Hematopoietic multipotent progenitor cell treated with erythropoietin and hydrocortisone succinate and interleukin-3 and kit ligand, for 8 days (in vitro differentiated cells): ENCODE measurements at places on chromosomes 4 and X.

GRCh38 chrX:54043541-54044125, 640 bp downstream of the PHF8 start:
- DNase-seq: peak; percentile 24

GRCh38 chrX:74656079-74656745, 41.8 kb upstream of the RLIM start:
- DNase-seq: no peak

DNA sequence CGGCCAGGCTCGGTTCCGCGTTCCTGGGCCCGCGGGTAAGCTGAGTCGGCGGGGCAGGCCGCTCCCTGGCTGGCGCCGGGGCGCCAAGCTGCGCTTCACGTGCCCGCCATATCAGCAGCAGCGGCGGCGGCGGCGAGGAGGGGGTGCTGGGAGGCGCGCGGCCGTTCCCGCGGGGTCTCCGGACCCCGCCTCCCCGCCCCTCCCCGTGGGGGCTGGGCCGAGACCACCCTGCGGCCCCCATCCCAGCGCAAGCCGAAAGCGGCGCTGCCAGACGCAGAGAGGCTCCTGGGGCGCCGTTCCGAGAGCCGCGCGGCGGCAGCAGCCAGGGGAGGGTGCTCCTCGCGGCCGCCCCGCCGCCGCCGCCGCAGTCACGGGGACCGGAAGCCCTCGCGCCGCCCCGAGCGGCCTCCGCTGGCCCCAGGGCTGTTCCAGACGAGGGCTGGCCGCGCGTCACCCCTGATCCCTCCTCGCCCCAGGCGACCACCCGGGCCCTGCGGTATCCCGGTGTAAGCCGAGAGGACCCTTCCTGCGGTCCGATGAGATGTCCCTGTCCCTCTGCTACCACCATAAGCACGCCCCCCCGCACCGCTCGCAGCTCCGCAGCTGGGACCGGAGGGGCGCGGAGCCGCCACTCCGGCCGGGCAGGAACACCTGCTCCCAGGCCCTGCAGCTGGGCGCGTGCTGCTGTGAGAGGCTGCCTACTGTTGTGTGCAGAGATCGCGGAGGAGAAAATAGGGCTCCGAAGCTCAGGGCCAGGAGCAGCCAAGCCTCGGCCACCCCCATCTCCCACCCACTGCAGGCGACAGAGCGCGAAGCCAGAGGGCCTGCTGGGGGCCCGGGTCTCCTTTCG, 7.5 kb upstream of the BCOR start:
- DNase-seq: peak; percentile 35

DNA sequence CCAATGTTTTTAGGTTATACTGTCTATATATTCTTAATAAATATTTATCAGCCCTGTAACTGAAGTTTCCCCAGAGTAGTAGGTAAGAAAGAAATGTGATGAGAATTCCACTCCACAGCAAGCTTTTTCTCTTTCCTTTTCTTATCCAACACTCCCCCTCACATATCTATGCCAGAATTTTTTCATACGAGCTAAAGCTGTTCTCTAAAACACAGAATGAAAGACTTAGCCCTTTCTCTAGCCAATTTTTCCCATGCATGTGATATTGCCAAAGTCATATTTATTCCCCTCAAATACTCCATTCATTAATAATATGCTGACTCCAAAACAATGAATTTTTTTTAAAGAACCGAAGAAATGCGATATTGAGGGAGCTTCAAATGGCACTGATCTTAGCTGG, 32.3 kb downstream of the VEGFC start:
- DNase-seq: no peak

GRCh38 chrX:137425273-137425902, 140.5 kb upstream of the ZIC3 start:
- no peak for DNase-seq

- peak; percentile 51 for DNase-seq
Observed at GRCh38 chrX:124211312-124211942, 121.0 kb upstream of the TEX13D start.

GRCh38 chr4:37490391-37491347, 195.5 kb downstream of the RELL1 start:
- DNase-seq: no peak

DNA sequence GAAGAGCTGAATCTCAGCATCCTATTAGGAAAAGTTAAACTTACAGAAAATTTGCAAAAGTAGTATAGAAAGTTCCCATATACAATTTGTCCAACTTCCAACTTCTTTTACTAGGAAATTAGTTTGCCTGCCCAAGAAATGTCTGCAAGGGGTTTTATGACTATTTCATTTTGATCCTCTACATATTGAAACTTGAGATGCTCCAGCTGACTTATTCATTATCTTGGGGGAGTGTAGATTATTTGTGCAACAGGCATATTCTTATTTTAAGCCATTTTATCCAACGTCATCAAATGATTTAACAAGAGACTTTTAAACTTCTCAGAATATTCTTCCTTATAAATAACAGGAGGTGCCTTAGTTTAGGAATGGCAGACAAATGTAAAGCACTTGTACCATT, 317.1 kb upstream of the FTHL17 start:
- no peak for DNase-seq

GRCh38 chr4:75432683-75433082, 81.5 kb downstream of the RCHY1 start:
- peak; percentile 44 for DNase-seq

DNA sequence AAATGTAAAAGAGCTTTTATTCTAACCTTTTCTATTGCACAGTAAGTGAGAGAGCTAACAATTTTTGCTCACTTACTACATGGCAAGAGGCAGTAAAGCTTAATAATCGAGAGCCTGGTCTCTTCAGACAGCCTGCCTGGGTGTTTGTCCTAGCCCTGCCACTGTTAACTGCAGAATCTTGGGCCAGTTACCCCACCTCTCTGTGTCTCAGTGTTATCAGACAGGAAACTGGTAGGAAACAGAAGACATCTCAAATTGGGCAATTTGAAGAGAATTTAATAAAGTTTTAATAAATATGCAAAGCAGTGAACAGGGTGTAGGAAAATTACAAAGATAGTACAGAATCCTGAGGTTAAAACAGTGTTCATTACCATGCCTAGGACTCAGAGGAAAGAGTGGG, 13.4 kb downstream of the STAP1 start:
- DNase-seq: peak; percentile 82

GRCh38 chrX:20285511-20285910, 18.8 kb upstream of the RPS6KA3 start:
- no peak for DNase-seq

- DNase-seq: no peak
Observed at GRCh38 chr4:145852256-145852839, 86.3 kb downstream of the ZNF827 start.

GRCh38 chrX:74344280-74344622, 40.3 kb downstream of the ZCCHC13 start:
- DNase-seq: no peak

DNA sequence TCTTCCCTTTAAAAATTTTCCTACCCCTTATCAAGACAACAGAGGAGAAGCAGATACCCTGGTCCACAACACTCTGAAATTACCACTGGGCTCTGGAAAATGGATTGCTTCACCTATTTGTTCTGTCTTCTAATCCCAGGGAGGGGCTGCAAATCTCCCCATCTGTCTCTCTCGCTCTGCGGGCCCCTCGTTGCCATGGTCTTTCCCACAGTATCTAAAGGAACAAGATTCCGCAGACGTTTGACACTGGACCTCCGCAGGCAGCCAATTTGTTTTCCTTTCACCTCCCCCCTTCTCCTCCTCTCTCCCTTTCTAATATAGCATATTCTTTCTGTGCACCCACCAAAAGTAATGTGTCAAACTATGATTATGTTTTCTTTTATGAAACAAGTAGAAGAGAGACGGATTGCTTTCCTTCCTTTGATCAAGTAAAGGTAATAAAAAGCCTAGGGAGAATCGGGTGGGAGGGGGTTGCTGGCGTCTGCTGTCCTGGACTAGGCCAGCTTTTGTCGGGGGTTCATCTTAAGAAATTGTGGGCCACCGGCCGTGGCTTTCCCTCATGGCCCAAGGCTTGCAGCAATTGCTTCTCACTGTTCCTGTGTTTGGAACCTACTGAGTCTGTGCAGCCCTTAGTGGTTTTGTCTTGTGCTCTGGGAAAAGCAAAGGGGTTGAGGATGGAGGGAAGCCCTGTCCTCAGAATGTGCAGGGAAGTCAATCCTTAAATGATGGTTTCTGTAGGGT, 81.0 kb downstream of the MGST2 start:
- DNase-seq: no peak

DNA sequence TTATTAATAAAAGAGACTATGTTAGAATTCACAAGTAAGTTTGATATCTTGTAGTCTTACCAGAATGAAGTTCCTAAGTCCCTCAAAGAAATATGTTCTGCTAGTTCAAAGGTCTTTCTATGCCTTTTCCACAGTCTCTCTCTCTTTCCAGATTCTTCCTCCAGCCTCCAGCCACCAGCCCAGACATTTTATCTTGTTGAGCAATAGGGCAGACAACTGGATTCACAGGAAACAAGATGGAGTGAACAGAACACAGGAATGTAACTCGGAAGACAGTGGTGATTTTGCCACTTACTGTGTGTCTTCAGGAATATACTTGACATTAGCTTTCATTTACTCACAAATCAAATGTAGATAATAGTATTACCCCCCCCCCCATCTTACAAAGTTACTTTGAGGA, 17.1 kb upstream of the CPEB2 start:
- no peak for DNase-seq

DNA sequence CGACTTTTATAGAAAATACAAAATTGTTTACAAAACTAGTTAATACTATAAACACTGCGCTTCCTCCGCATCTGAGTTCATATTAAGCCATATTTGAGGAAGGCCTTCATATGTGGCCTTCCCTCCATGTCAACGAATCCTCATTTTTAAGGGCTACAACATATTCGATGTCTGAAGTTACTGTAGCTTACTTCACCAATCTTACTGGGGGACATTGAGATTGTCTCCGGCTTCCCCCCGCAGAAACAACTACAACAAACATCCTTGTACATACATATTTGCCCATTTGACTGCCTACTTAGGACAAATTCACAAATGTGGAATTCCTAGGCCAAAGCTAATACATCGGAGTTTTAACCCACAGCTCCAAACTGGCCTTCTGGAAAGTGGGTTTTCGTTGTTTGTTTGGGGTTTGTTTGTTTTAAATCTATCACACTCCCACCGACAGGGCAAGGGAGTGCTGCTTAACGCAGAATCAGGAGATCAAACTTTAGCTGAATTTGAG, 581 bp upstream of the FAM114A1 start:
- DNase-seq: no peak

DNA sequence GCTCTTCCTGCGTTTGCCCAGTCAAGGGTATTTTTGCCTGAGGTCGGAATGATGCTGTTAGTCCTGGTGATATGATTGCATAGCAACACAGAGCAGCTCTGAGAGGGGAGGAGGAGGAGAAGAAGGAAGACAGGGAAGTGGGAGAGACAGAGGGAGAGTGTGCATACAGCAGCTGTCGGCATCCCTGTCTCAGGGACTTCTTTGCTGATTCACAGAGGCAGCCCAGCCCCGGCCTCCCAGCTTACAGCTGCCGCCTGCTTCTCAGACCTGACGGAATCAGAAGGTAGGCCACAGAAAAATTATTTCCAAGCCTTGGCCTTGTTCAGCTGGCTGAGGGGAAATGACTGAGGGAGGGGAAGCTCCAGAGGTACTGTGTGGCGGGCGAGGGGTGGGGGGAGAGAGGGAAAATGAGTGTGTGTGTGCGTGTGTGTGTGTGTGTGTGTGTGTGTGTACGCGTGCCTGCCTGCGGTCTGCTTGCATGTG, 319 bp downstream of the DRP2 start:
- no peak for DNase-seq

DNA sequence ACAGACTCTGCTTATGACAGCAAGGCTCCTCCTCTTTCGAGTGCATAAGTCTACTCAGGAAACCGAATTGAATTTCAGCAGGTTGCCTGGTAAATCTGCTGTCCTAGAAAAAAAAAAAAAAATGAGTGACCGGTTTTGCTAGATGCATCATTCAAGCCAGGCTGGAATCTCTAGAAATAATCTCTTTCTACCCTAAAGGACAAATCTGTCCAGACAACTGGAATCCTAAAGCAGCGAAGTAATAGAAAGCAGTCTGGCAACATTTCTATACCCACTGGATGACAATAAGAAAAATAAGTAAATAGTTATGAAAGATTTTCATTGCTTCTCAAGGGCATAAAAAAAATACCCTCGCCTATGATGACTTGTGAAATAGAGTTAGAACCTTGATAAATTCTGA, 703.5 kb downstream of the RPA4 start:
- no peak for DNase-seq

DNA sequence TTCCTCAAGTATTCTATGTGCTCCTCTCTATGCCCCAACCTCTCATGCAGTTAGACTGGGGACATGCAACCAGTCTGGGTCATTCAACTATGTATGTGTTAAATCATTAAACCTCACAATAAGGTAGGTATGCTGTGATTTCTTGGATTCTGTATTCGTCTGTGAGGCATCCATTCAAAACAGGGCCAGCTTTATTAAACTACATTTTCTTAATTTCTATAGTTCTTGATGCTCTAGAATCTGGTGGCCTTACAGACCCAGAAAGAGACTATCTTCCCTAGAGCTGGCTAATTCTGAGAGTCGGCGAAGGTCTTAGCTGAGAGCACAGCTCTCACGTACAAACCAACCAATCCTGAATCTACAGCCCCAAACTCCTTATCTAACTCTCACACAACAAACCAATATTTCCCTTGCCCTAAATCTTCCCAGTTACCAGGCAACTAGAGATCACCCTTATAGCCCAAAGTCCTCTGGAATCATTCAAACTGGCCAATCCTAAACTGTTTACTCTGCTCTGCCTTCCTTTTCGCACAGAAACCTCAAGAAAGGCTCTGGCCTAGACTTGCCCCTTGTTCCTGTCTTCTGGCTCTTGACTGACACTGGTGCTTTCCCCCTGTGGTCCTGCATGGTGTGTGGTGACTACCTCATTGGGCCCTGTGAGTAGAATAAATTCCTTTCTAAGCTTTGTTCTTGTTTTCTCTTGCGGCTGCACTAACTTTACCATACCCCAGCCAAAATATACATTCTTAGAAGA, 203.5 kb upstream of the TET2 start:
- DNase-seq: peak; percentile 52

DNA sequence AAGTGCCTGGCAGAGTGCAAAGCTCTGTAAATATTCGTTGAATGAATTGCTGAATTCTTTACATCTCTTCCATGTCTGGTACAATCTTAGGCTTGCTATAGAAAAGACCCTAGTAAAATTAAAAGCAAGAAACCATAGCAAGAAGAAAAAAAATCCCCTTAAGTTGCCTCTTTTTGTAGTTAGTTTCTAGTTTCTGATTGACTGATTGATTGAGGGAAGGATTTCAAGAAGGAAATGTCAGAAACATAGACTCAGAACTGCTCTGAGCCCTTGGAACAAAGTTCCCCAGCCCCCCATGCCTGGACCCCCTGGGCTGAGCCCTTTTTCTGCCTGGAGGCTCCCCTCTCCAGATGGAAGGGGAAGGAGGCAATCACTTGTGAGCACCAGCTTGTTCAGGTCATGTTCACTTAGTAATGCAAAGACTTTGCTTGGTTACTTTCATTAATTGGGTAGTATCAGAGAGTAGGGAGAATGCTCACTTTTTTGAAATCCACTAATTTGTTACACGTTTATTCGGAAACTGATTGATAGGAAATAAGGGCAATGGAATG, 35.6 kb downstream of the DAPP1 start:
- DNase-seq: no peak

- DNase-seq: no peak
Observed at GRCh38 chrX:132207996-132208395, 11.3 kb downstream of the RAP2C start.
